ENCODE measurements at places on chromosomes 2 and 18.

- DNase-seq = no peak
Measured at GRCh38 chr18:66222174-66222573, 381.7 kb downstream of the CDH19 start.

DNA sequence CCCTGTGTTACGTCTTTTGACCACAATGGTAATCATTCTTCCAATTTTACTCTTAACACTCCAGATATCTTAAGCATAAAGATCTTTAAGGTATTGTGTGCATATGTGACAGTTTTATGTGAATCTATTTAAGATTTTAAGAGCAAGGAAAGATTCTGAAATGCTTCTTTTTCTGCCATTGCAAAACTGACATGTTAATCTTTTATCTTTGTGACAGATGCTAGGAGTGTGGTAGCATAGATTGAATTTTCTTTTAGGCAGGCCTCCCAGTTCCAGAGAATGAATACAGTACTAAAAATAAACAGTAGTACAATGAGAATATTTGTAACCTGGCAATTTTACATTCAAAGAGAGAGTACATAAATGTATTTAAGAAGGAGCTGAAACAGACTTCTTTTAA lies 232.5 kb upstream of the ZSWIM2 start:
- DNase-seq = no peak

GRCh38 chr2:224181534-224182155 lies 142.6 kb upstream of the SERPINE2 start:
- no peak for DNase-seq

- no peak for DNase-seq
Measured at GRCh38 chr2:24147364-24147763, 24.1 kb downstream of the FAM228B start.

DNA sequence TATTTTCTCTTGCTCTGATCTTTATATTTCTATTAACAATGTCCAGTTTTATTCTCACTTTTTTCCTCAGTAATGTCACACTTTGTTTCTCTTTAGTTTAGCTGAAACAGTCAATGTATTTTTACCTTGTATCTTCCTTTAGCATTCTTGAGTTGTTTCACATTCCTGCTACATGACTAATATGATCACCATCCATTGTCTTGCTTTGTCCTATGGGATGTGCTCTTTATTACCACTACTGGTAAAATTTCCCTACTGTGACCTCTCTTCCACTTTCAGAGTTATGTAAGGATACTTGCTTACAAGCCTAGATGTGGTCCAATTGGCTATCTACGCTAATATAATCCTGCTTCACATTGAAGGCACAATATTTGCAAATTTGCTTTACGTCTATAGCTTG lies 457.9 kb downstream of the PIK3C3 start:
- no peak for DNase-seq

DNA sequence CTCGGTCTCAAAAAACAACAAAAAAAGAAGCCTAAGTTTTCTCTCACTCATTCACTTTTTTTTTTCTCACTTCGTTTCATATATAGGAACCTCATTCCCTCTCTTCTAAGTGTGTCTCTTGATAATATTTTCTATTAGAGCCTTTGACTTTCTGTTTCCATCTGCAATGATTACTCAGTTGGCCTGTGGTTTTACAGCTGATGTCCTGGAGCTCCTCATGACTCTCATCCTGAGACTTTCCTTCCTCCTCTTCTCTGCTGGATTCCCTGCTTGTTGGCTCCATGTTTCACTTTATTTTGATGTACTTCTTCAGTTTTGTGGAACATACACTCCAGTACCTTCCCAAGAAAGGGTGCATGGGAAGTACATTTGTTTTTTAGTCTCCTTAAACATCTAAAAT lies 154.2 kb upstream of the GATA6 start:
- no peak for DNase-seq

DNA sequence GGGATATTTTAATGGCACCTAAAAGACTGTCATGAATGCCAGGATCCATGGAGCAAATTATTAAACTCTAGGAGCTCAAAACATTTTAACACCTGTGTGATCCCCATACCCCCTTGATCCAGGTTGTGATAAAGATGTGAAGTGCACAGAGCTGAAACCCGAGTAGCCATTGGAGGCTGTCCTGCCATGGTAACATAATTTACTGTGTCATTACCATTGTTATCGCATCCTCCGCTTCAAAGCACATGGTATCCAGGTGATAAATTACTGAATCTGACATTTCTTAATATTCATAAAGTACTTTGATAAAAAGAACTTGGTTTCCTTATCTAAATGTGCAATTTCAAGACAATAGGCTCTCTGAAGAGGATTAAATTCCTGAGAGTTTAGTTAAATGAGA lies 109.3 kb downstream of the CHST9 start:
- DNase-seq = no peak

DNA sequence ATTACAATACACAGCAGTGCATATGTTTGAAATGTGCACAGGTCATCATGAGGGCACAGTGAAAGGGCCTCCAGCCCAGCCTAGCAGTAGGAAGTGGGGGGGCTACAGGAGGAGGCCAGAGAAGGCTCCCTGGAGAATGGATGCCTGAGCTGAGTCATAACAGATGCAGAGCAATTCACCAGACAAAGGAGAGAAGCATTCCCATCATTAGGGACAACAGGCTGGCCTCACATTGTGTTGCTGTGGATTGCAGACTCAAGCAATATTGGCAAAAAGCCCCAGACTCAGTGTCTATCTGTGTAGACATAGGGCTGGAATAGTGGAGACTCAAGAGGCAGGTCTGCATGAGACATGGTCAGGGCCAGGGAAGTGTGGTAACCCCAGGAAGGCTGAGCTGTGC lies 329.9 kb downstream of the DLGAP1 start:
- DNase-seq = no peak

- DNase-seq = no peak
Measured at GRCh38 chr2:108928660-108929377, 60.2 kb downstream of the EDAR start.

GRCh38 chr2:202023198-202023903 lies 10.3 kb upstream of the FZD7 start:
- no peak for DNase-seq

DNA sequence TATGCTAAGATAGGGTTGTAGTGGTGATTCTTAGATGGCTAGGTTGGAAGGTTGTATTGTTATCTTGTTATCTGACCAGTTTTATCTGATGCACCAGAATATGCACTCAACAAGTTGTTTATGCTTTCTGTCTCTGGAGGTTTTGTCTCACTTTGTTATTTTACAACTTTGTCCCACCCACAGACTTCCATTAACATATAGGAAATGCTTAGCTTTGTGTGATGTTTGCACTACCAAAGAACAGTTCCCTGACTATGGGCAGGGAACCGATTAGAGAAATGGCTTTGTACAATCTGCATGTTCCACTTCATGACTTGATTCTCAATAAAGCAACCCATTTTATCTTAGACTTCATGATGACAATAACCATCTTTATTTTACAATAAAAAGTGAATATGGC lies 160.6 kb upstream of the CDH20 start:
- no peak for DNase-seq

- DNase-seq = no peak
Measured at GRCh38 chr2:22359071-22359672, 1025.8 kb upstream of the KLHL29 start.

- peak; percentile 26 for DNase-seq
Measured at GRCh38 chr18:80159713-80160636, 50.9 kb downstream of the ADNP2 start.

DNA sequence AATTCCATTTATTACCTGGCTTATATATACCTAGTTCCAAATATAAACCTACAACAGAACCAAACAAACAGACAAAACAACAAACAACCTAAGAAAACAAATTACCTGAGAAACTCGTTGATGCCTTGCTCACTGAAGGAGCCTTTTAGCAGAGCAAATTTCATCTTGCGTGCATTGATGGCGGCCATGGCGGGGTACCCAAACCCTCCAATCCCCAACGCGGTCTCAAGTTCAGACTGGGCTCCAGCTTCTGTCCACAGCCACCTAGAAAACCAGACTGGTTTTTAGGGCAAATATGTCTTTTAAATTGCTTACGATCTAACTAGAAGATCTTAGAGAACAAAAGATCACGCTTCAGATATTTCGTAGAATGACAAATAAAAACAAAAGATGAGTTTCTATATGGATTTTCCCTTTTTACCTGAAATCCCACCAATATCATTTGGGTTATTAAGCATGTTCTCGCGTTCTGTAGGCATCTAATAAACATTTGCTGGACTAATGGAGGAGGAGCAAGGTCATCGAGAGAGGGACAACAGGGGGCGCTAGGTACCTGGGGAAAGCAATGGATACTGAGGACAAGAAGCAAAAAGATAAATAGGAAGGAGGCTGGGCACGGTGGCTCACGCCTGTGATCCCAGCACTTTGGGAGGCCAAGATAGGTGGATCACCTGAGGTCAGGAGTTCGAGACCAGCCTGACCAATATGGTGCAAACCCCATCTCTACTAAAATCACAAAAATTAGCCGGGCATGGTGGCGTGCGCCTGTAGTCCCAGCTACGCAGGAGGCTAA lies 25.2 kb downstream of the PDIA6 start:
- DNase-seq = peak; percentile 25

DNA sequence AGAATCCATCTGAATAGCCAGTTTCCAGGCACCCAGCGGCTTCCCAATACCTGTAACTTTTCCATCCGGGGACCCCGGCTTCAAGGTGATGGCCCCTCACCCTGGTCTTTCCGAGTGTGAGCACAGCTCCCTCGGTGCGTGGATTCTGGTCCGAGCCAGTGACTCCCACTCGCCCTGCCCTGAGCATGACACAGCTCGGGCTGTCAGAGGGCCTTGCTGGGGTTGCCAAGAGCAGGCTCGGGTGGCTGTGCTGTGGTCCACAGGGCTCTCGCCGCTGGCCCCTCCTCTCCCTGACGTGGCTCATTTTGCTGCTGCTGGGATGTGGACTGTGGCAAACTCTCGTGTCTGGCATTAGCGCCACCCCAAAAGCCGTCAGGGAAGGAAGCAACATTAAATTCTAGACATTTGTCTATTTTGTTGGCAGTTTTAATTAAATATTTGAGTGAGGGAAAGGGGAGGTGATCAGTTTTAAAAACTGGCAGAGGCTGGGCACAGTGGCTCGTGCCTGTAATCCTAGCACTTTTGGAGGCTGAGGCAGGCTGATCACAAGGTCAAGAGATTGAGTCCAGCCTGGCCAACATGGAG lies 5.6 kb upstream of the ESPNL start:
- no peak for DNase-seq

GRCh38 chr2:6139916-6140315 lies 447.7 kb downstream of the SOX11 start:
- DNase-seq = no peak

DNA sequence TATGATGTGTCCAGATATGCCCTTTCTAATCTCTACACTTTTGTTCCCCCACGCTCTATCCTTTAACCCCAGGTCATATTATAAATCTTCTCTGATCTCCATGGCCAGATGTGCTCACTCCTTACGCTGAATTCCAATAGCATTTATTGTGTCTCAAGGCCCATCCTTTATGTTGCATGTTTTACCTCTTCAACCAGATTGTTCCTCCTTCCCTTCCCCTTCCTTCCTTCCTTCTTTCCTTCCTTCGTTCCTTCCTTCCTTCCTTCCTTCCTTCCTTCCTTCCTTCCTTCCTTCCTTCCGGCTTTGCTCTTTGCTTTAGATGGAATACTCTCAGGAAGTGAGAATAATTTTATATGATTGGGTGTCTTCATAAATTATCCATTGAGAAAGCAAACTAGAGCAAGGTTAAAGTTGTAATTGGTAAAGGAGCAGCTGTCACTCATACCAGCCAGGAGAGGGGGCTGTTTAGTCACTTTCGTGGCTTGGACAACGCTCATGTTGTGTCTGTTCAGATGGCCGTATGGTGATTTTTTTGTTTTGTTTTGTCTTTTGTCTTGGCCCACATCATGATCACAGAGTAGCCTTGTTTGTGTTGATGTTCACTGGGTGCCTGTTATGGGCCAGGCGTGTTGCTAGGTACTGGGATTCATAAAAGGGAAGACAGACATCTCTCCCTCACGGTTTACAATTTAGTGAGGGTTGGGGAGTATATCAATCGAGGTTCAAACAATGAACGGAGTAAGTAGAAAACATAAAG lies 68.0 kb downstream of the DAW1 start:
- DNase-seq = no peak

DNA sequence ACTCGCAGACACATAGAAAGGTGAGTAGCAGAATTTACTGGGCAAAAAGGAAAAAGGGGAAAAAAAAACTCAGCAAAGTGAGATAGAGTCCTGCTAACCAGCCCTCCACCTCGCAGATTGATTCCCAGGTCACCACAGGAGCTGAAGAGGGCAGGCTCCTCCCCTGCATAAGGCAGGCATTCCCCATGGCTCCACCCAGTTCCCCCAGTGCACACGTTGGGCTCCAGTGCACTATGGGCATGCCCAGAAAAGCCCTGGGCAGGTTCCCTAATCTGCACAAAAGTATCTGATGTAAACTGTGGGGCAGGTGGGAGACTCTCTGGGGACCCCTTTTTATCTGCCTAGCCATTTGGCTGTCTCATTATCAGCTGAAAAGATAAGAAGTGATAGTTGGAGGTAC lies 461.2 kb upstream of the TMEFF2 start:
- no peak for DNase-seq

GRCh38 chr2:182713601-182714000 lies 2.5 kb upstream of the DNAJC10 start:
- no peak for DNase-seq

- DNase-seq = no peak
Measured at GRCh38 chr18:50092245-50092805, 102.6 kb downstream of the MYO5B start.

DNA sequence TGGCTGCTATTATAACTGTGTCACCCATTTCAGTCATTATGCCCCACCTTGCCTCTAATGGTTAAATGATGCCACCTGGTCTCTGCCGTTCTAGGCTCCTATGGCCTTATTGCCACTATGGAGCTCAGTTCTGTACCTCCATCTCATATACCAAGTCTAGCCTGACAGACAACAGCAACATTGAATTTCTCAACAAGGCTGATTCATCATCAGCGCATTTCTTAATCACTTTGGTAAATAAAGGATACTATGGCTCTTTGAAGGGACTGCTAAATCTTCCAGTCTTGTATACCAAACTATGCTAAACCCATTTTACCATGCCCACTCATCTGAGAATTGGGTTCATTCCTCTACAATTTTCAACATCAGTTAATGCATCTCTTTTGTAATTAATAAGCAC lies 784.5 kb upstream of the CELF4 start:
- DNase-seq = no peak

DNA sequence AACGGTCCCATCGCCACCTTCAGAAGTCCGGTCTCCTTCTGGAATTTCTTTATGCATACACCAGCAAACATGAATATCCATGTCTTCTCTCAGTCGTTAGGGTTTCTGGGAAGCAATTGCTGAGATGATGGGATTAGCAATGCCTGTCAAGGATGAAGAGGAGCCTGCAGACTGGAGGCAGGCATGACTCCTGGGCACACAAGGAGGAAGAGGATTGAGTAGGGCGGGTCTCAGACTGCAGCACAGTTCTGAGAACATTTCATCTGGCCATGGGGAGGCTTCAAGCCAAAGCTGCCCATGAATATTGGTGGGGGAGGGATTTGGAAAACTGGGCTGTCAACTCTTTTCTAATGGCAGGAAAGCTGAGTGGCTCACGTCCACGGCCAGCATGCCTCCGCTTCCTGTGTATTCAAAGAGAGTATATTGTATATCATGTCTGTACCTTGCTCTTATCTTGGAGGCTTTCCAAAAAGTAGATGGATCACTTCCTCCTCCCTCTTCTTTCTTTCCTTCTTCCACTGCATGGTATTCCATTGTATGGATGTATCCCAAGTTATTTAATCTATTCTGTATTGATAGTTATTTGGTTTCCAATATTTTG lies 24.5 kb downstream of the MC2R start:
- DNase-seq = no peak

- no peak for DNase-seq
Measured at GRCh38 chr18:49893036-49893435, 79.7 kb upstream of the ACAA2 start.

Data from stimulated activated CD4-positive, alpha-beta T cell treated with anti-CD3 and anti-CD28 coated beads, Interleukin-12 subunit alpha, Interleukin-12 subunit beta, amount 100 ng/mL, for 4 hours (primary cell).